ENCODE measurements at places on chromosomes 6 and 20.

DNA sequence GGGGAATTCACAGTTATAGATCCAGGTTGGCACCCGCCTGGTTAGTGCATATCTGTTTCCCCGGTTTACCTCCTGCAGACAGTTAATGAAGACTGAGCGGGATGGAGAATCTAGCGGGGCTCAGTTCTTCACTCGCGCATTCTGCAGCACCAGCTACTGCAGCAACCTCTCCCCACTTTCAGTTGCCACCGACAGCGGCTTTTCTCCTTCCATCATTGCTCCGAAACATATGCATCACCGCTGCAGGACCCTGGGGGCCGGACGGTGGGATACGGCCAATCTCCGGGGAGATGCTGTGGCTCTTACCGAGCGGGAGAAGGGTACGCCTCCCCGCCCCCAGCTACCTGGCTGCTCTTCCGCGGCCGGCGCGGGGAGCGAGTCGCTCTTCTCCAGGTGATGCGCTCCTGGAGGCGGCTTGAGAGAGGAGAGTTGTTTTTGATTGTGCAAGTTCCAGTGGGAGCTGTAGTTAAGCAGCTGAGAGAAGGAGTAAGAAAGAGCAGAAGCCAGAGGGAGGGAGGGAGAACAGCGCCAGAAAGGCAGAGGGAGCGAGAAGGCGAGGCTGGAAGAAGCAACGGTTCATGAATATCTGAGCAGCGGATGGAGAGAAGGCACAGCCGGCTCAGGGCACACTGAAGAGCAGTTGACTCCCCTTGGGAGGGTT, at the start of gene SGK1:
SGK1 (minus strand) TSS at position 642 of the 661 bp plus-strand sequence. CDS start 652 bp downstream, outside the sequence.
- DNase-seq, result no peak

DNA sequence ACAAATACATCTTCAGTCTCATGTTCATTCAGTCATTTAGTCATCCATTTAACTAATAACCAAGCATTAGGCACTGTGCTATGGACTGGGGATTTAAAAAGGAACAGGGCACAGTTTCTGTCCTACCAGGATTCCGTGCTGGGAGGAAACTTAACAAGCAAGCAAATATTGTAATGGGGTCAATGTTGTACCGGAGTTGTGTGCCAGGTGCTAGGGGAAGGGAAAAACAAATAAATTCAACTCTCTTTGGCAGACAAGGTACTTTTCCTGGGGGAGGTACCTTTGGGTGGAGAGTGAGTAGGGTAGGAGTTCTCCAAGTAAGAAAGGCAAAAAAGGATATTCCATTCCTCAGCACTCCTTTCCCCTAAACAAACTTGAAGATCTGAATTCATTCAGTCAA, 90.3 kb downstream of the OLIG3 start:
- no peak for DNase-seq

DNA sequence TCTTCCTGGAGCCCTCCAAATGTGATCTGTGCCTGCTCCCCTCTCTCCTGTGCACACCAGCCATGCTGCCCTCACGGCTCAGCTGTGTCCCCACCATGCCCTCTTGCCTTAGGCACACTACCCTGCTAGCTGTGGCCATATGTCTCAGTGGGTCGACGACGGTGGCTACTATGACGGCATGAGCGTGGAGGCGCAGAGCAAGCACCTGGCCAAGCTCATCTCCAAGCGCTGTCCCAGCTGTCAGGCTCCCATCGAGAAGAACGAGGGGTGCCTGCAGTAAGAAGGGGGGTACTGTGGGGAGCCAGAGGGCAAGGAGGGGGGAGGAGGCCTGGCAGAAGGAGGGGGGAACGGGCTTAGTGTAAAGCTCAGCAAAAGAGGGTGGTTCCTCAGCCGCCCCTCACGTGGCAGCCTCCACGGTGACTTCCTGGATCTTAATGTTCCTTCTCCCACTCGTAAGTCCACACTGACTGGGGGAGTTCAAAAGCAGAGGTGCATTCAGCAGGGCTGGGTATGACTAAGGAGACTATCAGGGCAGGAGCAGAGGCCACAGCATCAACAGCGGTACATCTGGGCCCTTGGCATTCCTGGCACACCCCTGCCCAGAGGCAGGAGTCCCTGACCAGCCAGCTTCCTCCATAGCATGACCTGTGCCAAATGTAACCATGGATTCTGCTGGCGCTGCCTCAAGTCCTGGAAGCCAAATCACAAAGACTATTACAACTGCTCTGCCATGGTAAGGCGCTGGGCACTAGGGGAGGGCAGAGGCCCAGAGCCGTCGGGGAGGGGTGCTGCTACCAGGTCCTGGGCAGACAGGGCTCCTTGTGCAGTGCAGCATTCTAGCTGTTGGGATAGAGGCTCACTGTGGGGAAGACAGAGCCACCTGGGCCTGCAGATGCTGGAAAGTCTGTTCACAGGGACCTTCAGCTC, 8.0 kb downstream of the DNPH1 start:
- no peak for DNase-seq

DNA sequence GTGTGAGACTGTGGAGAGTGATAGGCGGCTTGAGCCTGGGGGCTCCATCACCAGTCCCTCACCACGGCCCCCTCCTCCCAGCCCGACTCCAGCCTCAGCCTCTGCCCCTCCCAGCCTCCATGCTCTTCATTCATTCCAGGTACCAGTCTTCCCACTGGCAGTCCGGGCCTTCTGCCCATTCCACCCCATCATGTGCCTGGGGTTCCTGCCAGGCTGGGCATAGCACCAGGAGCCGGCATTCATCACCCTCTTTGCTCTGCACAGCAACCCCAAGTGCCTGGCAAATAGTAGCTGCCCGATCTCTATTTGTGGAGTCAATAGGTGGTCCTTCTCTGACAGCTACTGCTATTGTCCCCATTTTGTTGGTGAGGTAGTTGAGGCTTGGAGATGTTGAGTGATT, 39.6 kb upstream of the GTSF1L start:
- DNase-seq, result no peak

DNA sequence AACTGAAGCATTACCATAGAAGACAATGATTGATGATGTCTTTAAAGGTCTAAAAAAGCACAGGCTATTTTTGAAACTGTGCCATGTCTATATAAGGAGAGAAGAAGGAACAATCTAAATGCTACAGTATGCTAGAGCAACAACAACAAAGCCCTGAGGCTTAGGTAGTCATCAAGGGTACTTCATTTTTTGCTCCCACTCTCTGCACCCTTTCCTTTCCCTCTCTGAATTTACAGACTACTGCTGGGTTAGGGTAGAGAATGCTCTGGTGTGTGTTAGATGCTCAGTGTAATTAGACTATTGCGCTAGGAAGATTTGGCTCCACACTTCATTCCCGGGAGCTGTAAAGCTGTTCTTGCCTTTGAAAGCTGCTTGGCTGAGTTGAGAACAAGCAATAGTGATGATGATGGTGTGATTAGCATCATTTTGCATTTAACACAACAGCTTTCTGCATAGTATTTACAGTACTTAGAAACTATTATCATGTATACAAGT, 1262.5 kb upstream of the CITED2 start:
- DNase-seq, result no peak

DNA sequence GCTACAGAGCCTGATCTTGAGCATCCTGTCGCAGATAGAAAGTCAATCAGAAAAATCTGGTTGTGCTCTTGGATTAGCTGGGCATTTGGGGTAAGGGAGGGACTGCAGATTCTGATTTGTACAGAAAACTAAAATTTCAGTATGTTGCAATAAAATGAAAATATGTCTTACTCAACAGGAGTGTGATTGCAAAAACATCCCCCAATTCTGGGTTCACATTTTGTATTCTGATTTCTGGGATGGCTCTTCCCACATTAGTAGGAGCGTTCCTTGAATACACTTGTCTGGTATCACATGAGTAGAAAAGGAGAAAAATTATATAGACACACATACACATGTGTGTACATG, 40.5 kb downstream of the PANK2 start:
- DNase-seq, result no peak

DNA sequence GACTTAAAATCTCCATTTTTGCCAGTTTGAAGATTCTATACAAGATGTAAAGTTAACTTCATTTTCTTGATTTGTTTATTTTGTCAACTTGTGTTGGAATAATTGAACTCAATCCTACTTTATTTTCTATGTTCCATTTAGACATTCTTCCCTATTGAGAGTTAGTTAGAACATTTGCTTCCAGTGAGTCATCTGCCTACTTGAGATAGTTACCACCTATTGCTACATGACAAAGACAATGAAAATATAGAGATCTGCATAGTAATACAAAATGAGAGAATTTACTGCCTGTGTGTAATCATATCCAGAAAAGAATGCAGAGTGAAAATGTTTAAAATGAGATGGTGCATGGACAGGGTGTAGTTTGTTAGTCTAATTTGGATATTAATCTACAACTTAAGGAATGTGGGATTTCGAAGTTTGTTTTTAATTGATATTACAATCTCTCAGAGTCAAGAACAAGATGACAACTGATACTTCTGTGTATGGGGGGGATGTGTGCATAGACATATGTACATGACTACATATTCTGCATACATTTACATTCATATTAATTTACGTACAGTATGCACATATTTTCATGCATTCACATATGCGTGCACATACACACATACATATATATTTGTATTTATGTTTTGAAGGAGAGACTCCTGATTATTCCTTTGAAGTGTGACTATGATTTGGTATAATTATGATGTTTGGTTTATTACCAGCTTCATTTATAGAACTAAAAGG, 420.1 kb downstream of the NKAIN2 start:
- no peak for DNase-seq

- DNase-seq, result no peak
Measured at GRCh38 chr6:22668717-22669116, 99.4 kb downstream of the HDGFL1 start.

GRCh38 chr6:113366505-113366904, 490.6 kb upstream of the MARCKS start:
- no peak for DNase-seq

GRCh38 chr20:8057871-8058270, 38.3 kb upstream of the TMX4 start:
- peak; percentile 11 for DNase-seq

DNA sequence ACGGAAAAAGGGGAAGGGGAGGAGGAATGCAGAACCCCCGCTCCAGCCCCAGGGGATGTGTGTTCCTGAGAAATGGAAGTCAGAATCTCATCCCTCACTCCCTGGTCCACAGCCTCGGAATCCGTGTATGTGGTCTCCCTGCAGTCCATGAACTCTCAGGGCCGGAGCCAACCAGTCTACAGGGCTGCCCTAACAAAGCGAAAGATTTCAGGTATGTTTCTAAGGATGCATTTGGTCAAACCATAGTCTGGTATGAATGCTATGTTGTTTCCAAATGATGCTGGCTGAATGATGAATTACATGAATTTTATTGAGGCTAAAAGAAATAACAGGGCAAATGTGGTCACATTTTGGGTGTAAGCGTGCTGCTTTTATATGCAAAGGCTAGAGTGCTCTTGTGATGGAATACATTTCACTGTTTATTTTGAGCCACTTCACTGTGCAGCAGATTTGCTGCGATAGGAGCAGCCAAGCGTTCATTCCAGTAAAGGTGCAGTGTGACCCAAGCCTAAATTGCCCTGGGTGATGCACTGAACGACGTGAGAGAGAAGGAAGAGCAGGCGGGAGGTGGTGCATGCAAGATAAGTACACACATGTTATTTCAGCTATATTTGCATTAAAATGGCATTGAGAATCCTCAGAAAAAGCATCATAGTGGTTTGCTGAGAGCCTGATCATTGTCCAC, 52.4 kb downstream of the FNDC1 start:
- DNase-seq, result no peak

- DNase-seq, result no peak
Measured at GRCh38 chr6:90483116-90483839, 103.6 kb downstream of the MAP3K7 start.

- no peak for DNase-seq
Measured at GRCh38 chr6:111739257-111739696, 133.6 kb upstream of the TRAF3IP2 start.

DNA sequence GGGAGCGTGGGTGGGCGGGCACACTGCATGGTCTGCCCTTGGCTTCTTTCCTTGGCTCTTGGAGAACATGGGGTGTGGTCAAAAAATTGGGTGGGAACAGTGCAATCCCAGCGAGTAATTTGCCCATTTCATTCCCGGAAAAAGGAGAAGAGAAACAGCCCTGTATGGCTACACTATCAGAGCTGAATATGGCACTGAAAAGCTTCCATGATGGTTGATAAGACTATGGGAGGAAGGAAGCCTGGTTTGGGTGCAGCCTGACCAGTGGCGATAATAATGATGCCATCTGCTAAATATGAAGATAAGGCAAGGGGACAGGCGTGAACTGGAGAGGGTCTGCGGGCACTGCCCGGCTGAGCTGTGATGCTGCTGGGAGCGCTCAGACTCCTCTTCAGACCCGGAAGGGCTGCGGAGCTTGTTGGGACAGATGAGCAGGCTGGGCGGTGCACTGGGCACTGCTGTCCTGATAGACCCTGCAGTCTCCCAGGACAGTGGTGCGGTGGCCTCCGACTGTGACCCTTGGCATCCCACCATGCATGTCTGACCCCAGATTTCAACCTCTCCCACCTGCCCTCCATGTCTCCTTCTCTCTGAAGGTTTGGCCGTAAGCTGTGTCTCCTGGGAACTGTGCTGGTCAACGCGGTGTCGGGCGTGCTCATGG, 10.2 kb downstream of the SLC22A1 start:
- no peak for DNase-seq

DNA sequence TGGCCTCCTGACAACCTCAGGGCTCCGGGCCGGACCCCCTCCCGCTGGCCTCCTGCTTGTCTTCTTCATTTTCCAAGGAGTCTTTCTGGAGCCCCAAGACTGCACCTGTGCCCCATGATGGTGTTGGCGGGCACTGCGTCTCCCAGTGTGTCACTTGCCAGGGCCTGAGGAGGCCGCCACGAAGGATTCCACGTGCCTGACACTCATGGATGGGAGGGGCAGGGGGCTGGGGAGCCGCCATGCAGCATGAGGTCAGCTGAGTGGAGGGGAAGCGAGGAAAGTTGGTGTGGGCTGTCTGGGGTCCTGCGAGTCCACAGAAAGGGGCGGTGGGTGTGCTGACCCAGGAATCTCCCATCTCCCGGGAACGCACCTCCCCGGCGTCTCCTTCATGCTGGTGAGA, 165.7 kb downstream of the SMOC2 start:
- no peak for DNase-seq

- no peak for DNase-seq
Measured at GRCh38 chr6:111367393-111368088, 115.5 kb downstream of the REV3L start.

GRCh38 chr6:36886950-36887618, 1.3 kb downstream of the C6orf89 start:
- no peak for DNase-seq

Measured in OCI-LY7 (cell line).